Osteocyte (in vitro differentiated cells): ENCODE measurements at places on chromosomes 7 and 10. TPM values are rescaled to one million over a fixed set of nuclear protein-coding genes. Genes with fewer than 3 reads are reported as not detected.

Gene TMEM176A
- not detected in 2 replicates for total RNA-seq

Gene NUDT13
- 2.8 and 3.2 TPM in 2 replicates for total RNA-seq

Gene IKZF5
- 10.5 and 16.0 TPM in 2 replicates for total RNA-seq

Gene OPN4
- not detected in 2 replicates for total RNA-seq

Gene DOCK4
- 44.1 and 44.9 TPM in 2 replicates for total RNA-seq

Gene SPDYE11
- not detected in 2 replicates for total RNA-seq

Gene KCNMA1
- total RNA-seq, result 95.5 and 98.1 TPM in 2 replicates

Gene ADIRF
- not detected in 2 replicates for total RNA-seq

Gene SUGCT
- total RNA-seq, result 11.9 and 14.1 TPM in 2 replicates

Gene FOXI2
- not detected in 2 replicates for total RNA-seq

GRCh38 chr7:50978633-50979215 is 196.0 kb upstream of the GRB10 start:
- H3K4me3 ChIP-seq, result no peak overlapping the region
- no peak overlapping the region for H3K27ac ChIP-seq
- H3K4me1 ChIP-seq, result no peaks in the 10 kb centered on the region

DNA sequence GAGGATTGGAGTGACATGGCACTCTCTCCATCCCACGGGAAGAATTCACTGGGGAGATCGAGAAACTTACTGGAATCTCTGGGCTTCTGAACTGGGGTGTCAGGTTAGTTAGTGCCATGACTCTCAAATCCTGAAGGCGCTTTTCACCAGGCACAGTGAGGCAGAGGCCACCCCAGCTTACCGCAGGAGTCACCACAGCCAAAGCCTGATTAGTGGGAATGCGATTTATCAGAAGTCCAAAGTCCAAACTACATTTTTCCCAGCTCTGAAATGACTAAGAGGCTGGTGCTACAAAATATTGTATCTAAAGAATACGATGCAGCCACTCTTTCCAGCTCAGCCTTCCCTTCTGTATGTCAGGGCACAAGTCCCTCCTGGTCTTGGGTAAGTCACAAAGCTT is 334.8 kb upstream of the SHH start:
- H3K4me1 ChIP-seq, result no peaks in the 10 kb centered on the region
- no peaks in the 10 kb centered on the region for H3K27me3 ChIP-seq
- no peak for DNase-seq
- H3K36me3 ChIP-seq, result no peaks in the 10 kb centered on the region
- no peak overlapping the region for H3K27ac ChIP-seq

- H3K27ac ChIP-seq, result no peak overlapping the region
- DNase-seq, result no peak
- H3K4me3 ChIP-seq, result no peak overlapping the region
- H3K4me1 ChIP-seq, result peaks cover 4% of the 10 kb centered on the region
- peaks cover 7% of the 10 kb centered on the region for H3K27me3 ChIP-seq
These were observed 30.5 kb upstream of the MNX1 start for GRCh38 chr7:157041004-157041403.

GRCh38 chr10:29929006-29929405 is 130.4 kb downstream of the JCAD start:
- H3K4me3 ChIP-seq, result no peak overlapping the region
- no peaks in the 10 kb centered on the region for H3K27me3 ChIP-seq
- no peak for DNase-seq
- H3K27ac ChIP-seq, result no peak overlapping the region
- H3K36me3 ChIP-seq, result peaks cover 10% of the 10 kb centered on the region

DNA sequence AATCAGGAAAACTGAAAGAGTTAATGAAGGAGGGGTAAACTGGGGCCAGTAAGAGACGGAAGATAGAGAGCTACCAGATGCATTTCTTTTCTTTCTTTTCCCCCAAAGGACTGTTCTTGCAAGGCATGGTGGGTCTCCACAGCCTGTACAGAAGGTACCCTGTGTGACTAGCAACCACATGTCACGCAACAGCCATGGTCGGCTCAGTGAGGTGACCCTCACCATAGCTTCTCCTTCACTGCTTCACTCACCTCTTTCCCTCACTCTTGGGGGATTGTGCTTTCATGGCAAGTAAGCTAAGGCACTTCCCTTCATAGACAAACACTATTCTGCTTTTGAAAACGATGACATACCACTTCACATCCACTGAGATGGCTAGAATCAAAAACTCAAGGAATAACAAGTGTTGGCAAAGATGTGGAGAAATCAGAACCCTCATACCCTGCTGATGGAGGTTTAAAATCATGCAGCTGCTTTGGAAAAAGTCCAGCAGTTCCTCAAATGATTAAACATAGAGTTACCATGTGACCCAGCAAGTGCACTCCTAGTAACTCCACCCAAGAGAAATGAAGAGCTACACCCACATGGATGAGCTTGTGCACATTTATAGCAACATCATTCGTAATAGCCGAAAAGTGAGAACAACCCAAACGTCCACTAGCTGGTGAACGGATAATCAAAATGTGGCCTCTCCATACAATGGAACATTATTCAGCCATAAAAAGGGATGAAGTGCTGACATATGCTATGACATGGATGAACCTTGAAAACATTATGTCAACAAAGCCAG is 3.8 kb upstream of the INSIG1 start:
- H3K4me3 ChIP-seq, result no peak overlapping the region
- no peaks in the 10 kb centered on the region for H3K36me3 ChIP-seq
- DNase-seq, result no peak
- H3K27me3 ChIP-seq, result no peaks in the 10 kb centered on the region
- no peak overlapping the region for H3K27ac ChIP-seq

GRCh38 chr7:107744345-107744750 is 406 bp downstream of the CBLL1 start:
- peaks cover 39% of the 10 kb centered on the region for H3K4me1 ChIP-seq
- peak overlapping the region; percentile 100 for H3K27ac ChIP-seq
- peaks cover 2% of the 10 kb centered on the region for H3K36me3 ChIP-seq
- no peak for DNase-seq
- H3K4me3 ChIP-seq, result peak overlapping the region; percentile 94
- peaks cover 14% of the 10 kb centered on the region for H3K27me3 ChIP-seq

- H3K4me1 ChIP-seq, result no peaks in the 10 kb centered on the region
- H3K4me3 ChIP-seq, result no peak overlapping the region
- no peak overlapping the region for H3K27ac ChIP-seq
- H3K27me3 ChIP-seq, result no peaks in the 10 kb centered on the region
These were observed 415.1 kb downstream of the THSD7A start for GRCh38 chr7:11416641-11417458.

GRCh38 chr10:59793919-59794318 is 40.7 kb upstream of the MRLN start:
- peaks cover 56% of the 10 kb centered on the region for H3K36me3 ChIP-seq
- H3K4me3 ChIP-seq, result no peak overlapping the region
- H3K4me1 ChIP-seq, result no peaks in the 10 kb centered on the region
- no peaks in the 10 kb centered on the region for H3K27me3 ChIP-seq

DNA sequence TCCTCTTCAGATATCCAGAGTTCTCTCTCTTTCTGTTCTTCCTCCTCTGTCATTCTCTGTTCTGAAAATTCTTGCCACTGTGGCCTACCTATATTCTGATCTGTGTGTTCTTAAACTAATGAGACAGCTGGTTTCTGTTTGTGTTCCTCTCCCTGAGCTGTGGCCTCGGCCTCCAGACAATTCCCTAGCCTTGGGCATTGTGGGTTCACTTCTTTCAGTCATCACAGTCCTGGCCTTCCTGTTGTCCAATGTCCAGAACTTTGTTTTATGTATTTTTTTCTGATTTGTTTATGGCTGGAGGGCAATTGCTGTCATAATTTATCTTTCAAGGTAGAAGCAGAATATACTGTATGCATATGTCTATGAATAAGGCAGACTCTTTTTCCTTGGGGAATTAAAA is 173.2 kb upstream of the MTPN start:
- no peak overlapping the region for H3K4me3 ChIP-seq
- H3K27ac ChIP-seq, result no peak overlapping the region
- H3K27me3 ChIP-seq, result peaks cover 14% of the 10 kb centered on the region
- DNase-seq, result no peak

- no peak overlapping the region for H3K4me3 ChIP-seq
- DNase-seq, result no peak
- H3K36me3 ChIP-seq, result no peaks in the 10 kb centered on the region
These were observed 95.3 kb upstream of the GNAI1 start for GRCh38 chr7:80039251-80039884.

- no peaks in the 10 kb centered on the region for H3K27me3 ChIP-seq
- H3K4me1 ChIP-seq, result peaks cover 42% of the 10 kb centered on the region
- DNase-seq, result peak; percentile 30
These were observed 29.8 kb downstream of the PDLIM1 start for GRCh38 chr10:95260909-95261552.

DNA sequence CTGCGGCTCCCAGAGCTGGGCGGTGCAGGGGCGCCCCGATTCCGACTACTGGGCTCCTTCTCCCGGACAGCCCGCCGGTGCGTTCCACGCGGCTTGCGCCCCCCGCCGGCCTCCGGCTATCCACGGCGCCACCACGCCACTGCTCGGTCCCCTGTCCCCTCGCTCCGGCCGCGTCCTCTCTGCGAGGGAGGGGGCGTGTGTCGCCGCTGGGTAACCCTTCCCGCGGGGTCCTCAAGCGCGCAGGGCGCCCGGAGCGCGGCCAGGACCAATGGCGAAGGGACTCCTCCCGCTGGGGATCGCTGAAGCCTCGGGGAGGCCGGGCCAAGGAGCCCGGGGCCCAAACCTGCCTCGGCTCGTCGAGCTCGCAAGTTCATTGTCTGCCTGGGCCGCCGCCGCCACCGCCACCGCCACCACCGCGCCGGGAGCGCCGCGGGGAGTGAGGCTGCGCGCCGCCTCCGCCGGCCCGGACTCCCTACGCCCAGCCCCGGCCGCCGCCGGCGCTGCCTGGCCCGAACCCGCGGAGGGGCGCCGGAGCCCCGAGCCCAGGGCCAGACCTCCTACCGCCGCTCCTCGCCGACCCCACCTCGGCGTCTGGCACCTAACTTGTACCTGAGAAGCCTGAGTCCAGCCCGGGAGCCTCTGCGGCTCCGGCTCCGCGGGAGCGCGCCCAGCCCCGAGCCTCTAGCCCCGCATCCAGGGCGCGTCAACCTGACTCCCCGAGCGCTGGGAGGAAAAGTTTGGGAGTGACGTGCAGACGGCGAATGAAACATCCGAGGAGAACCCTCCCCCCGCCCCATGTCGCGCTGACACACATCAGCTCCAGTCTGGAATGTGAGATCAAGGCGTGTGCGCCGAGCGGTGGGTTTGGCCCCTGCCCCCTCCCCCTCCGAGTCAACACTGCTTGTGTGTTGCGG is at the start of gene CHST15:
Gene CHST15, minus strand, starts transcription at position 739 of the 914 bp plus-strand sequence. CDS start 47,386 bp downstream, outside the sequence.
- H3K36me3 ChIP-seq, result peaks cover 3% of the 10 kb centered on the region
- H3K4me3 ChIP-seq, result peak within 1 kb of the TSS; percentile 75
- no peak for DNase-seq

- no peak overlapping the region for H3K4me3 ChIP-seq
- DNase-seq, result no peak
- no peaks in the 10 kb centered on the region for H3K27me3 ChIP-seq
These were observed 6.9 kb downstream of the C10orf62 start for GRCh38 chr10:97596101-97597082.

- no peak overlapping the region for H3K27ac ChIP-seq
- no peaks in the 10 kb centered on the region for H3K4me1 ChIP-seq
- no peaks in the 10 kb centered on the region for H3K27me3 ChIP-seq
- H3K4me3 ChIP-seq, result no peak overlapping the region
- no peak for DNase-seq
These were observed 71.9 kb downstream of the ELFN1 start for GRCh38 chr7:1741751-1742554.

DNA sequence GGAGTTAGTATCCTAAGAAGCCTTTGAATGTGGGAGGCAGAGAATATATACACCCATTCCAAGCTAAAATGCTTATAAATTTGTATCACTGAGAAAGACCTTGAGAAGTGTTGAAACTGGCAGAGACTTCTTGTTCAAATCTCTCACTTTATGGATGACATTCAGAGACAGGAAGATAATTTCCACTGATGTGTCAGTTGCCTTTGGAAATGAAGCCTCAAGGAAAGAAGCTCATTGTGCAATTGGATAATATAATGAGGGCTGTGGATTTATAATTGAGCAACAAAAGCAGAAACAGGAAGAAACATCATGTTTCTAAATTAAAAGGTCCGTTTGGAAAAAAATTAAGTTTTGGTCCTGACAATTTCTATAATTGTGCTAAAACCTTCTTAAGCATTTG is 789.9 kb upstream of the IGFBP3 start:
- no peak overlapping the region for H3K4me3 ChIP-seq
- H3K27me3 ChIP-seq, result no peaks in the 10 kb centered on the region
- H3K4me1 ChIP-seq, result peaks cover 34% of the 10 kb centered on the region
- H3K36me3 ChIP-seq, result no peaks in the 10 kb centered on the region
- no peak overlapping the region for H3K27ac ChIP-seq

DNA sequence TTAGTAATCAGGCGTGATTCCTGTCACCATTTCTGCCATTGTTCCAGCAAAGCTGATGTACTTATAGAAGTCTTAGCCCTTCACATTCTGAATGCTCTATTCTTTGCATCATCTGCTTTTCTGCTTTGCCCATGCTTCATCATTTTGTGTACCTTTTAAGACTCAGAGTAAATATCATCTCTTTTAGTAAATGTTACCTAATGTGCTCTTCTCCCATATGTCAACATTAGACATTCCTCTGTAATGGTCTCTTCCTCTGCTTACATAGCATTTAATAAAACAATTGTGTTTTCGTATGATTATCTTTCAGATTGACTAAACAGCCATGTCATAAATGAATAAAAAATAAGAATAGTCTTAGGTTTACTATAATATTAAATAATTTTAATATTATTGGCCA is 719.6 kb upstream of the GRM3 start:
- H3K27ac ChIP-seq, result no peak overlapping the region
- H3K4me1 ChIP-seq, result no peaks in the 10 kb centered on the region
- H3K4me3 ChIP-seq, result no peak overlapping the region
- no peak for DNase-seq
- H3K36me3 ChIP-seq, result no peaks in the 10 kb centered on the region
- H3K27me3 ChIP-seq, result peaks cover 12% of the 10 kb centered on the region
